Hair follicle dermal papilla cell (primary cell): ENCODE measurements at places on chromosomes 11 and 22. TPM values are rescaled to one million over a fixed set of nuclear protein-coding genes. Genes with fewer than 3 reads are reported as not detected.

Gene PRPF19
- 47.1 and 47.5 TPM in 2 replicates for total RNA-seq

Gene SLC22A9
- total RNA-seq: not detected in 2 replicates

Gene OMP
- total RNA-seq: 0.85 TPM in 1 of 2 replicates, not detected in the other

Gene KCNE3
- 1.8 and 3.3 TPM in 2 replicates for total RNA-seq

Gene SYCE3
- not detected in 2 replicates for total RNA-seq
